Natural killer cell (primary cell): ENCODE measurements at places on chromosomes 4 and X. TPM values are rescaled to one million over a fixed set of nuclear protein-coding genes. Genes with fewer than 3 reads are reported as not detected.

Gene FAM193A
- 49.3 TPM for total RNA-seq

Gene MUC7
- total RNA-seq: not detected

Gene DOK7
- 1.3 TPM for total RNA-seq

Gene CDKL5
- 3.4 TPM for total RNA-seq

Gene DAPP1
- total RNA-seq: 5.9 TPM

Gene RTL5
- 1.3 TPM for total RNA-seq

Gene LINC00632
- 0.43 TPM for total RNA-seq

Gene VEGFD
- total RNA-seq: not detected
